Cardiac fibroblast (primary cell): ENCODE measurements at places on chromosomes 16 and 17.
A peak's percentile ranks its signal among the peaks of the same experiment; 100 is the strongest.

DNA sequence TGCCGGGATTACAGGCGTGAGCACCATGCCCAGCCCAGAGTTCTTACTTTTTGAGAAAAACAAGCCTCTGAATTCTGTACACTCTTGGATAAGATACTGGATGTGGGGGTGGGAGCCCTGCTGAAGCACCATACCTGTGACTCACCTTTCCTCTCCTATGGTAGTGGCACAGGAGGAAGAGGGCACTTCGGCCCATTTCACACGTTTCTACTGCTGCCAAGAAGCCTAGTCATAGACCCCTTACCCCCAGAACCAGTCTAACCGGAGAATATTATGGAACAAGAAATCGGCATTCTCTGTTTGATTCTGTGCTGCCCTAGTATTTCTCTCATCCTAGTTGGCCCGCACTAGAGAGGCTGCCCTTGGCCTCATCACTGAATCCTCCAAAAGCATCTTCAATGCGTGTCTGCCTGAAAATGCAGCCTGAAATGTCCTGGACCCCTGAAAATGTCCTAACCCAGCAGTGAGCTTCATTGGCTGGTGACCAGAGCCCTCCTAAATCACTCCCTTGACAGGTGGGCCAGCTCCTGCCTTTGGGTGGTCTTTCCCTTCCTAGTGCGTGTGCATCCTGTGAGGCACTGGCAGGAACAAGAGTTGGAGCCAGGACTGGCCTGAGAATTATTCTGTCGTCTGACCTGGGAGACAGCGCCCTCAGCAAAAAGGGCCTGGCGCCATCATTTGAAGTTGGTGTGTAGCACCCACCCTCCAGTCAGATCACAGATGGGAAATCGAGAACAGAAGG is 37.9 kb downstream of the NDEL1 start:
- DNase-seq, result no peak

DNA sequence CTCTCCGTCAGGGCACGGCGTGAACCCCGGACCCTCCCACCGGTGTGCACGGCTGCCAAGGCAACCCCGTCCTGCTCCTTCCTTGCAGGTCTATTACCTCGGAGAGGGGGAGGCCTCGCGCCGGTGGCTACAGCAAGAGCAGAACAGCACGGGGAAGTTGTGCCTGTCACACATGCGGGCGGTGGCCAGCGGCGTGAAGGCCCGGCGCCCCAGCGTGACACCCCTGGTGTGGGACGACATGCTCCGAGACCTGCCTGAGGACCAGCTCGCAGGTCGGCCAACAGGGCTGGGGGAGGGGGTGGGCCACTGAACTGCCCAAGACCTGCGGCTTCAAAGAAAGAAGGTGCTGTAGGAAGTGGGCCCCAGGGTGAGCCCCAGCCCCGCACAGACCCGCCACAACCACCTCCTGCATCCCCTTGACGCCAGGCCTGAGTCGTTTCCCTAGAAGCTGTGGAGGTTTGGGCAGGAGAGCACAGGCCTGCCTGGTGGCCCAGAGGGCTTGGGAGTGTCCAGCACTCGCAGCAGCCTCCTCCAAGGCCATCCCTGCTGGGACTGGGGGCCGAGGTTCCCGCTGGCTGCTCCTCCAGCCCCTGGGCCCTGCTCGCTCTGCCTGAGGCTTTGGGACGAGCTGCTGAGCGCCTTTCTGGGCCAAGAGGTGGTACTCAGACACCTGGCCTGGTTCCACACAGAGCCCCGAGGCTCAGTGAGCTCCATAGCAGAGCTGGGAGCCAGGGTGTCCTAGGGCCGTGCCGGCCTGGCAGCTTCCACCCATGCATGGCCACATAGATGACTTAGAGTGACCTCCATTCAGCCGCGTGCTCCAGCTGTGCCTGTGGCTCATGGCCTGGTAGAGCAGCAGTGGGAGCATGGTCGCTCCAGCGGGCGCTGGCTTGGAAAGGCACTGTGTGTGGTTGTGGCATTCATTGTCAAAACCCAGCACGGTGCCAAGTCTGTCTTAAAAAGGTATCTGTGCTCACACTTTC is 14.7 kb downstream of the CYBC1 start:
- DNase-seq, result no peak

DNA sequence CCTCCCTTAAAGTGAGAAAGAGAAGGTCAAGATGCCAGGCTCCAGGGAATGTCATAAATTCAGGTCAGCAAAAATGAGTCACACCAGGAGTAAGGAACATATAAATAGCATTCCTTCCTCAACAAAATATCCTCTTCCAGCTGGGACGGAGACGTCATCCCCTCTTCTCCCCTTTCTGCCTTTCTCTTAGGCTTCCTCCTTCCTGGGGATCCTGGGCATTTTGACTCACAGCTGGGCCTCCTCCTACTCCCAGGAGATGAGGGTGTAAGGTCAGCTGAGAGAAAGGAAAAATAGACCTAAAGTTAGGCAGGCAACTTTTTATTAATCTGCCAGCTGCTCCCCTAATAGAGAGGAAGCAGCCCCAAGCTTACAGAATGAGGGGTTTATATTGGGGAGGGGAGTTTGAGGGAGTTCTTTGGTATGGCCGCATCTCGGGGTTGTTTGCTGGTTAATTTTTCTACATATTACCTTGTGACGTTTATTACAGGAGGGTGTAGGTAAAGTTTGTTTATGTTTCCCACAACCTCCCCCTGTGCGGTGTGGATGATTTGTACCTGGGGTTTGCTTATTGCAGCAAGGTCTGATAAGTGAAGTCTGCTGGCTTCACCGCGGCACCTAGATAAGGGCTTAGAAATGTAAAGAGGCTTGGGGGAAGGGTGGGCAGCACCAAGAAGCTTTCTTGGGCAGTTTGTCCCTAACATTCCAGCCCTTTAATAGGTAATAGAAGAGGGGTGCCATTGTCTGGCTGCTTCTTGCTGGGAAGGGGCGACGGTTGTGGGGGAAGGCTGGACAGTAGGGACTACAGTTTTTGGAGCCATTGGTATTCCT is 7.1 kb upstream of the ZNF747 start:
- peak; percentile 79 for DNase-seq

DNA sequence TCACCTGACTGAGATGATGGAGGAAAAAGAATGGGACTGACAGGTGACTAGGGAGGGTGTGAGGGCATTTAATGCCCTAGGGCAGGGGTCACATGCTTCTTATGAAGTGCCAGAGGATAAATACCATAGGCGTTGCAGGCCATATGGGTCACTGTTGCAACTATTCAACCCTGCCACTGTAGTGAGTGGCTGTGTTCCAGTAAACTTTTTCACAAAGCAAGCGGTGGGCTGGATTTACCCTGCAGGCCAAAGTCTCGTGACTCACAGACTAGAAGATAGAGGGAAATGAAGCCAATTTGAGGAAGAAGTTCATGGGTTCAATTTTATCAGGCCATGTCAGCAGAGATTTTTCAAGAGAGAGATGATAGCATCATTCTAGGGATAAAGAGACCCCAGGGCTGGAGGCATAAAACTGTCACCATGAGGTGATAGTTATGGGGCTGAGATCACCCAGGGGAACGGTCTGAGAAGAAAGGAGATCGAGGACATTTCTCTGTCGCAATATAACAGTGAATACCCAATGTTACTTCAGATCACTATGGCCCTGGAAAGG is 8.6 kb downstream of the ARHGAP17 start:
- peak; percentile 69 for DNase-seq

- DNase-seq, result peak; percentile 18
These were observed 205.4 kb downstream of the COPRS start for GRCh38 chr17:31653691-31654090.

DNA sequence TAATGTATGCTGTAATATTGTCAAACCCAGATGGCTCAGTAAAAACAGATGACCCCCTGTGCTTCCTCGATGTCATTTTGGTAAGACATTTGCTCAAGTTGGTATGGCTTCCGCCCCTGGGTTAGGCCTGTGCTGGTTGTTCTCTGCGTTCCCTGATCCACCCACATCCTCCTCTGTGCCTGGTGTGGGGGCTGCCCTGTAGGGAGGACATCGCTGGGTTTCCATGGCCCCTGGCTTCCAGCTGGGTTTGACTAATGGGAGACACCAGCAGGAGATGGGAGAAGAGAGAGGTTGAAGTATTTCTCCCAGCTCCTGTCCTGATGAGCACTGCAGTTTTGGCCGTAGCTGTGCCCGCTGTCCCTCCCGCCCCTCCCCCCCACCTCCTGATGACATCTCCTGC is 4.4 kb upstream of the MFAP4 start:
- DNase-seq, result no peak

DNA sequence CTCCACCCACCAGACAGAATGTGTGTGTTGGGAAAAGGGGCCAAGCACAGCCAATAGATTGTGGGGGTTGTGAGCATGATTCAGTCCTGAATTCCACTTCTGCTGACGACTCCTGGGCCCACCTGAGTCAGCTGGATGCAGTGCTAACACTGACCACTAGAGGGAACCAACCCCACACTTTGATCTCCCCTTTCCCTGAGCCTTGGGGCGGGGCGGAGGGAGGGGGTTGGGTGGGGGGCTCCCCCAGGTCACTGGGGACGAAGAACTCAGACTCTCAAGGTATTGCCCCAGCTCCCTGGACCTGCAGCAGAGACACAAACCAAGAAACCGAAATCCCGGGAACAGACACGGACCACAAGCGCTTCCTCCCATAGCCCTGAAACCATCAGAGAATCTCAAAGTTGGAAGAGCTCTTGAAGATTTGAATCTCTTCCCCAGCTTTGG is 621 bp upstream of the CSHL1 start:
- DNase-seq, result peak; percentile 19

GRCh38 chr17:50026046-50026675 is 29.7 kb upstream of the ITGA3 start:
- no peak for DNase-seq

GRCh38 chr17:66415366-66416206 is 113.2 kb downstream of the PRKCA start:
- DNase-seq, result no peak

DNA sequence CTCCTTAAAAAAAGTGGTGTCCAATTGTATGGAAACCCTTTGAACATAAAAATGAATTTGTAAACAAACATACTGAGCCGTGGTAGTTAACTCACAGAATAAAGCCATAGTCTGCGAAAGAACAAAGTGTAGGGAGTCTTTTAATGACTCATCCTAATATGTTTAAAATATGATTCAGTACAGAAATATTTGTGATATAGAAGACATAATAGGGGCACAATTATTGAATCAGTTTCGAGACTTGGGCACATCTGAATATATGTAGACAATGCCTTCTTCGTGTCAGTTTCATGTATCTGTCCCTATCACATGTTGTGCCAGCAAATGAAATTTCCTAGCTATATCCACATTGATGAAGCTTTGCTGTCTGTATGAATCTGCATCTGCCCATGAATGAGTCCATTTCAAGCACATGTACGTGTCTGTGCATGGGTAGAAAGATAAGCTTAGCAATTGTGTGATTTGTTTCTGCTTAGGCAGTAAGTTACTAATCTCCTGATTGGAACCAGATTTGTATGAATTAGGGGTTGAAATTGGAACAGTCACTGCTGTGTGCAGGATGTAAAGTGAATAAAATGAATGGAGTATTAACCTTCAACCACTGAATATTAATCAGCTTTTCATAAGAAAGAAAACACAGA is 112.5 kb upstream of the SOX9 start:
- peak; percentile 26 for DNase-seq

- DNase-seq, result peak; percentile 84
These were observed 136.7 kb downstream of the XYLT1 start for GRCh38 chr16:17334096-17334495.

- no peak for DNase-seq
These were observed 63.5 kb upstream of the GPR139 start for GRCh38 chr16:20137194-20137593.

DNA sequence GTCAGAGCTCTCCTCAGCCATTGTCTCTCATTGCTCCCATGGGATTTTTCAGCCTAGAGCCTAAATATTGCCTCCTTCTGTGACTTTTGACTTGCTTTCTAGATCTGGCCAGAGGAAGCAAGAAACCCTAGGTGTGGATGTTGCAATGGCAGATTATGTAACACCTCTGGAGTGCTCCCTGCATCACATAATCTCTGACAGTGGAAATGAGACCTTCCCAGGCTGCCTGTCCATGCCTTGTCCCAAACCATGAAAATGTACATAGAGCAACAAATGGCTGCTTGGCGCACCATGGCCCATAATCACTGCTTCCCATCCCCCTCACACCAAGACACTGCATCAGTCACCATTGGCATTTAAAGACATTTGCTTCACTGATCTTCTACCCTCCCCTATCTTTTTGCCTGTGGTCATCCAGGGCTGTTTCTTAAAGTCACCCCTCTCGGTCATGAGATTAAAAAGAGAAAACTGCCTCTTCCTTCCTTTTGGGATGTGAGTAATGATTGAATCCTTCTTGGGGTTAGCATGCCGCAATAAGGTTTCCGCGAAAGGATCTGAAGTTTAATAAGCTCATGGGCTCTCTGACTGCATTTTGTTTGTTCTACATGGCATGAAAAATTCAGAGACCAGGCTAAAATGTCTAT is 34.2 kb upstream of the CCL2 start:
- no peak for DNase-seq

DNA sequence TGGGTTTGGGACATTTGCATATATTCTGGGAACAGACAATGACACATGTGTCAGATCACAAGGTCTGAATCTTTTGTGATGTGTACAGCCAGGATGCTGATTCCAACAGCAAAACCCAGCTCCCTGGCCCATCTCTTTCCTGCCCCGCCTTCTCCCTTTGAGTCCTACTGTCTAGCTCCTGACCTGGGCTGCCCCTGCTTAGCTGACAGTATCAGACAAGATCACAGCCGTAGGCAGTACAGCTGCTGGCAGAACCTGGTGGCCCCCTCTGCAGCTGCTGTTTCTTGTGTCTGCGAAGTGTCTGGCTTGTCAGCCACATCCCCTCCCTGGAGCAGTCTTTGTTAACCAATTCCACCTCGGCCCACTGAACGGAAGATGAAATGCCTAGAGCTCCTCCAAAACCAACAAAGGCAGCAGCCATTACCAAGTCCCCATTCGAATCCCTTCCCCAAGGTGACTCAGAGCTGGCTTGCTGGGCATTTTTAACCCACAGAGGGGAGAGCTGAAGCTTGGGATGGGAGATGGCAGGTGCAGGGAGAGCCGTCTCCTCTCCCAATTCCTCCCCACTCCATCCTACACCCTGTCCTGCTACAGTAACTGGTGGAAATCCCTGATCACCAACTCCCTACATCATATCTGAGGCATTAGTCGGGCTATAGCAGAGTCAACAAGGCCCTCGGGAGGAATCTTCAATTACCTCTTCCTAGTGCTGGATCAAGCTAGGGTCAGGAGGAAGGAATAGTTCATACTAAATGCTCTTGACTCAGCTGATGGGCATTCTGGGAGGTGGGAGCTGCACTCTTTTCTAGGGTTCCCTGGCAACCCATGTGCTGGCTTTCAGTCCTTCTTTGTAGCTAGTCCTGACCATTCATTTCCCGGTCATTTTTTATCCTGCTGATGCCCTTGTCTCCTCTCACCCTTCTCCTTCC is 5.8 kb downstream of the PIPOX start:
- no peak for DNase-seq
